Smooth muscle cell of the brain vasculature (primary cell): ENCODE measurements at places on chromosomes 4 and X.

- DNase-seq: no peak
Observed at GRCh38 chrX:121120690-121121605, 73.5 kb downstream of the GLUD2 start.

DNA sequence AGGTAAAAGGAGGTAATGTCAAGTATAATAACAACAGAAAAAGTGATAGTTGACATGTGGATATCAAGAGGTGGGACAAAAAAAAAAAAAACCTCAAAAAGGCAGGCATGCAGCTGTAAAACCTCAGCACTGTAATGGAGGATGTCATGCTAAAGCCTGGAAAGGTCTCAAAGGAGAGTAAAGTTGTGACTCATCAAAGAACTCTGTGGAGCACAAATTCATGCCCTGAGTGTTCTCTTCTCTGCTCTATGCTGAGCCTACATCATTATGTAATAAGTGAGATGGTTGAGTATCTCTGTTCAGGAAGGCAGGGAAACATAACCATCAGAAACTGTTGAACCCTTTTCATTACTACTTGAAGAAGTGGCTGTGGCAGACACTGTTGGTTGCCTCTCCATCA lies 597.8 kb downstream of the BCOR start:
- DNase-seq: no peak

- DNase-seq: no peak
Observed at GRCh38 chr4:2789793-2790582, 2.9 kb upstream of the SH3BP2 start.

- DNase-seq: no peak
Observed at GRCh38 chr4:19478791-19479190, 772.9 kb upstream of the SLIT2 start.

DNA sequence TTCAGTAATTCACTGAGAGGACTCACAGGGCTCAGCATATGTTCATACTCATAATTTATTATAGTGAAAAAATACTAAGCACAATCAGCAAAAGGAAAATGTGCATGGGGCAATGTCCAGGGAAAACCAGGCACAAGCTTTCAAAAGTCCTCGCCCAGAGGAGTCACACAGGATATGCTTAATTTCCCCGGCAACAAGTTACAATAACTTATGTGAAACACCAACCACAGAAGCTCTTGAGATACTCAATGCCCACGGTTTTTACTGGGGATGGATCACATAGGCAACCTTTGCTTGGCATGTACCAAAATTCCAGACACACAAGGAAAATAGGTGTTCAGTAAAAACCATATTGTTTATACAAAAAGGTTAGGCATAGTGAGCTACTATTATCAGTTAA lies 38.5 kb upstream of the STPG2 start:
- DNase-seq: no peak

DNA sequence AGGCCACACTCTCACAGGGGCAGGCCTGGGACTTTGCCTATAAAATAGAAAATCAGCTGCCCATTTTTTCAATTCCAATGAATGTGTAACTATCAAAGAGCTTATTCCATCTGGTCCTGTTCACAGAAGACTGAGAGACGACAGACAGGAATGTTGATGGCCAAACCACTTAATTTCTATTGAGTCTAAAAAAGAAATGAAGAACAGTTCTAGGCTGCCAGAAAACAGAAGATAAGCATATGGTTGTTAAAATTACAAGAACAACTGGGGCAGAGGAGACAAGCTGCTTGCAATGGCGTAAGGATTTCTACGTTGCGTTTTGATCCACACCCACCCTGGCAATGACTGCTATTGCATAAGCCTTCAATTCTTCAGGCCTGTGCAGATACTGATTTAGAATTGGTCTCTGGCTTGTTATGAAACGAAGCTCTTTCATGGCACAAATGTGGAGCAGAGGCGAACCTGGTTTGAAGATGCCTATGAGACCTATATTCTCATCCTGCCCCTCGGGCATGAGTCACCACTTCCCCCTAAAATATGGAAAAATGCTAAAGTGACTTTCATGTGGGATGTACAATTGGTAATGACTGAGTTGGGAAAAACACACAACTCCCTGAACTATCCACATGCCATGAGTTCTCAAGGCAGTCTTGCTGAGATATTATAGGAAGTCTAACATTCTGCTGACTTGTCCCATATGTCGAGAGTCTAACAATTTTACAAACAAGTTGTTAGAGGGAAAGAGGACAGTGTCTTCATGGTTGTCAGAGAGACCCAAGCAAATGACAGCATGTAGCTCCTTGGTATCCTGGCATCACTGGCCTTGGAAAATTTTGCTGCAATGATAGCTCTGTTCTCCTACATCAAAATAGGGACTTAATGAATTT lies 37.9 kb upstream of the SORBS2 start:
- DNase-seq: no peak

DNA sequence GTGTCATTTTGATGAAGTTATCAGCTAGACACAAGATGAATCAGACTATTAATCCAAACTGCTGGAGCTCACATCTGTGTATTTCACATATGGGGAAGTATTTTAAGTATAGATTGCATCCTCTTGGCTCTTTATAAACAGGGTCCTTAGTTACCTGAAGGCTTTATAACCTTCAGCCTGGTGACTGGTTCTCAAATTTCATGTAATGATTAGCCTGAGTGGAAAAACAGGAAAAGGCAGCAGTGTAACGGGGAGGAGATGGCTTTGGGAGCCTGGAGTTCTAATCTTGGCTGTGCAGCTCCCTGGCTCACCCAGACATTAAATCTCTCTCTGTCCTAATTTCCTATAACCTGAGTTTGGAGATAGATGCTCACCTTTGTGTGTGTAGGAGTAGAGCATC lies 103.8 kb upstream of the HPF1 start:
- DNase-seq: no peak

GRCh38 chr4:118410138-118410537 lies 57.3 kb upstream of the PRSS12 start:
- no peak for DNase-seq

DNA sequence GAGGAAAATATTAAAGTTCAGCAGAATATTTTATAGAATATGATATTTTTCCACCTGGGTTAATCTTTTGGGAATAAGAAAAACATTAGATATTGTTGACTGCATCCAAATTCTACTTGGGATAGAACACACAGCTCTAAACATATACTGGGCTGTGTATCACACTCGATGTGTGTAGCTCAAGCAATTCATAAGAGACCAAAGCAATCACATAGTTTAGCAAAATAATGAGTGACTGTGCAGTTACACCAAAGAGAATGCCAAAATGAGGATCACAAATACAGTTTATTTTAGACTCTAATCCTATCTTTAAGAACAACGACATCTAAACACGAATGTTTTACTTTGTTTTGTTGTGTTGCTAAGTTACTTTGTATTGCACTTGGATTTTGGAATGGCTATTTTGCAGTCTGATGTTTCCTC lies 101.2 kb downstream of the CBR4 start:
- DNase-seq: no peak

GRCh38 chr4:185772391-185773093 lies 39.5 kb downstream of the SORBS2 start:
- no peak for DNase-seq

- DNase-seq: no peak
Observed at GRCh38 chr4:712916-713632, 7.4 kb downstream of the PCGF3 start.

- DNase-seq: no peak
Observed at GRCh38 chr4:70688795-70689231, 481 bp downstream of the UTP3 start.

DNA sequence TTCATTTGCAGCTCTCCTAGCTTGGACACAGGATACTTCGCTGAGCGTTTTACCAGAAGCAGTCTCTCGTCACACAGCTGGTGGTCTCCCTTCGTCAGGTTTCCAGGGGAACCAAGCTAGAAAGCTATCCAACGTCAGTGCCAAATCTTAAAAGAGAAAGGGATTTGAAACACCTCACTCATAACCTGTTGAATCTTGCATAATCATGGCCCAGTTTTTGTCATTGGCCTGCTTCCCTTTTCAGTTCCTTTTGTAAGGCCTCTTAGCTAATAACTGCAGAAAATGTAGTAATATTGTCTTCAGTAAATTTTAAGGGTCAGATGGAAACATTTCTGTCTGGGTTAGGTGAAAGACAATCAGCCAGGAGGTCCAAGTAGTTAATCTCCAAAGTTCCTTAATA lies 22.0 kb downstream of the RAB39B start:
- no peak for DNase-seq

DNA sequence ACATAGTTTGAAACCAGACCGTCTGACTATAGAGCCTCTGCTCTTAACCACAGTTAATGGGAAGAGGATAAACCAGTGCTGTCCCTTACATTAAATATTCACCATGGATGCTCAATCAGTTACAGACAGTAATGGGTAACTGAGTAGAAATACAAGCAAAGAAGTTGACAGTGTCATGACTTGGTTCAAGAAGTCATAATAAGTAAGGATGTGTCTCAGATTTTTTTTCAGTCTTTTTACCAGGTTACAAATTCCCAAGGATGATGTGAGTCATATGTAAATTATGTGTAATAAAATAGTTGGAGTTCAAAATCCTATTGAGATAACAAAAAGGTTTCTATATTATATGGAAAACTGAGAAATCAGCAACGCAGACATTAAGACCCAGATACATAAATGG lies 31.1 kb downstream of the ZCCHC4 start:
- DNase-seq: no peak

DNA sequence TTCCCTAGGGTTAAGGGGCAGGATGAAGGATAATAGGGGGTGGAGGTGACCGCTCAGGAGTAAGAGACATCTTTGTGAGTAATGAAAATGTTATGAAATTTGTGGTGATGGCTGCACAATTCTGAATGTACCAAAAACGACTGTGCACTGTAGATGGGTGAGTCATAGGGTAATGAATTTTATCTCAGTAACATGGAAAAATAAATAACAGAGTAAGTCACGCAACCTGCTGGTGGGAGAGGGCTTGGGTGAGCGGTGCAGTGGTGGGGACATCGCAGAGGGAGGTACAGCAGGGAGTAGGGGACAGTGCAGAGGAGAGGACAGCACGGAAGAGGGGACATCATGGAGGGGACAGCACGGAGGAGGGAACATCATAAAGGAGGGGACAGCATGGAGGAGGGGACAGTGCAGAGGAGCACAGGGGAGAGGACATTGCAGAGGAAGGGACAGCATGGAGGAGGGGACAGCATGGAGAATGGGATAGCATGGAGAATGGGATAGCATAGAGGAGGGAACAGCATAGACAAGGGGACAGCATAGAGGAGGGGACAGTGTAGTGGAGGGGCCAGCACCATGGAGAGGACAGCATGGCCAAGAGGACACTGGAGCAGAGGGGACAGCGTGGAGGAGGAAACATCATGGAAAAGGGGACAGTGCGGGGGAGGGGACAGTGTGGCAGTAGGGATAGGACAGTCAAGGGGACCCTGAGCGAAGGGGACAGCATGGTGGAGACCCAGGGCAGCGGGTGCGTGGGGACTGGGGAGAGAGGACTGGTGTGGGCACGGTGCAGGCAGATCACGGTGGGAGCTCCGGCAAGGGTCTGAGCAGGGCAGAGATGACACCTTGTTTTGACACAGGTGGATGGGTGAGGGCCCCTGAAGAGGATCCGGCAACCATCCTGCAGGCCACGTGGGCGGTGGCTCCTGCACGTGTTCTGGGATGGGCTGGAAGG lies 68.5 kb upstream of the MXD4 start:
- DNase-seq: no peak

DNA sequence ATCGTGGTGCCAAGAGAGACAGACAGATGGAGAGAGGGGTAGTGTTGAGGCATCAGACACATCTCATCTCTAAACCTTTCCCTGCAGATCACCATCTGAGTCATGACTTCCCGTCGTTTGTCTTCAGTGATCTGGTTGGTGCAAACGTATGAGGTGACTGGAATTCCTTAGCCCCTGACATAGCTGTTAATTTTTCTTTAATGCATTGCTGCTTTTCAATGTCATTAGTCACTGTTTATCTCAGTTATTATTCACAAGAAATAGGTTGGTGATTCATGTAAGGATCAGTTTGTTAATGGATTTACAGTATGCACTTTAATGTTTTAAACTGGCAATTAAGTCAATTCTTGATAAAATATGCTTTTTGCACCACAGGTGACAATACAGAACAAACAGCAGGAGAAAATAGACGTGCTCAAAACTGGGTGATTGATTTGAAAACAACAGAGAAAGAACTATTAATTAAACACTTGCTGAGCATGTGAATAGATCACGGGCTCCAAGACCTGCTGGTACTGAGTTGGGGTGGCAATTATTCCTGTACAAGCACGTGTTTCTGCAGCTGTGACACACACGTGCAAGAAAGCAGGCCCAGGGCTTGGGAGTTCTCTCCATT lies 1.3 kb upstream of the TMEM154 start:
- DNase-seq: no peak

DNA sequence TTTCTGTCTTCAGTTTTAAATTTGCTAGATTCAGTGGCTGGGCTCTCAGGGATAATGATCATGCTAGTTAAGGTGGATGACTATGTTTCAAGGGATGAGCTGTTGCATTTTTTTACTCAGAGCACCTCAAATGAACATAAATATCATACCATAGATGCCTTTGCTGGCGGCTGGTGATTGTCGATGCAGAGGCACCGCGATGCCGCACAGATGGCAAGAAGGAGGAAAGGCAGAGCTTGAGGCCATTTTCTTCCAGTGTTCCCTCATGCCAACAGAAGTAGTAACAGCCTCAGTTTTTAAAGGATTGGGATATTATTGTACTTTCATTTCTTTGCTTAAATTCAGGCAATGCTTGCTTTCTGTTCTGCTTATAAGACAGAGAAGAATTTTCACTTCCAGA lies 654.7 kb upstream of the IGFBP7 start:
- DNase-seq: no peak

DNA sequence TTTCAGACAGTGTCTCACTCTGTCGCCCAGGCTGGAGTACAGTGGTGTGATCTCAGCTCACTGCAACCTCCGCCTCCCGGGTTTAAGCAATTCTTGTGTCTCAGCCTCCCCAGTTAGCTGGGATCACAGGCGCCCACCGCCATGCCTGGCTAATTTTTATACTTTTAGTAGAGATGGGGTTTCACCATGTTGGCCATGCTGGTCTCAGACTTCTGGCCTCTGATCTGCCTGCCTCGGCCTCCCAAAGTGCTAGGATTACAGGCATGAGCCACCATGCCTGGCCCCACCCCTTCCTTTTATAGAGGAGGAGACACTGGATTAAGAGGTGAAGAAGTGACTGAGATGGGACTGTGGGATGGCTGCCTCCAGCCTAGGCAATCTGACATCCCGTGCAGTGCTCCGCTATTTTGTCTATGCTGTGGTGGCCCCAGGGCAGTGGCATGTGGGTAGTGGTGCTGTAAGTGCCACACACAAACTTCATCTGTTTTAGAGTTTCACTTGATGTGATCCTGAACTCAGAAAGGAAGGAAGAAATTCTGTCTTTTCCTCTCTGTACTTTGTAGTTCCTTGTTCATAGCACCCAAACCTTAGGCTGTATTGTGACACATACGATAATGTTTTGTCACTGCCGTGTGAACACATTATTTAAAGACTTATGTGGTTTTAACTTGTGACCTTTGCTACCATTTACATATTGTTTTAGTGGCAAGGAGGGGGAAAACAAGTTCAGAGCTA lies 48.9 kb downstream of the FNIP2 start:
- no peak for DNase-seq

DNA sequence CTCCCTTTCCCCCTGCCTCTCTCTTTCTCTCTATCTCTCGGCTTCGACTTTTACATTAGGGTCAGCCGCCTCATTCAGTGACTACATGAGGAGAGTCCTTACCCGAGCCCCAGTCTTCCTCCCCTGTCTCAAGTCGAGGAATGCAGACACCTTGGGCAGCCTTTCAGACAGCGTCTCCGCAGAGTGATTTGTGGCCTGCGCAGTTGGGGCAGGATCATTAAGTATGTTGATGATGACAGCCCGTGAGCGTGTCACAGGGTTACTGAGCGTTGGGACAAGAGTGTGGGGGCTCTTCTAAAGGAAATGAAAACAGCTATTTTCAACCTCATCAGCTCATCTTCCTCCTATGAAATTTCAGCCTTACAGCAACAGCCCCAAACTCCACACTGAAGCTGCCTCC lies 312.1 kb upstream of the GATB start:
- DNase-seq: no peak
